ENCODE measurements at places on chromosomes 2 and 18.

- DNase-seq = no peak
These were observed 41.2 kb downstream of the GBX2 start for GRCh38 chr2:236127010-236127409.

DNA sequence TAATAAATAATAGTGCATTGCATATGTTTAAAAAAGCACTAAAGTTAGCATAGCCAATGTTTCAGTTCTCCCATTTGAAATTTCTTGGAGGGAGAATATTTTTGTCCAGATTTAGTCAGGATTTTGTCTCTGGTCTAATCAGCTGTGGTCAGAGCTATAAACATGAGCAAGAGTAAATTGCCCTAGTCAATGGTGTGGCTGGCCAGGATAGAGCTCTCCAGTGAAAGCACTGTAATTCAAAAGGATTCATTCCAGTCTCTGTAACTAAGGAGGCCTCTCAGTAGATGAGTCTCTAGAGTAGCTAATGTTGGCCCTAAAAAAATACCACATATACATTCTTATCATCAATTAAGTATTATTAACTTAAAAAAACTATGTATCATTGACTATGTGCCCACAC is 241.6 kb downstream of the CDCA7 start:
- no peak for DNase-seq

DNA sequence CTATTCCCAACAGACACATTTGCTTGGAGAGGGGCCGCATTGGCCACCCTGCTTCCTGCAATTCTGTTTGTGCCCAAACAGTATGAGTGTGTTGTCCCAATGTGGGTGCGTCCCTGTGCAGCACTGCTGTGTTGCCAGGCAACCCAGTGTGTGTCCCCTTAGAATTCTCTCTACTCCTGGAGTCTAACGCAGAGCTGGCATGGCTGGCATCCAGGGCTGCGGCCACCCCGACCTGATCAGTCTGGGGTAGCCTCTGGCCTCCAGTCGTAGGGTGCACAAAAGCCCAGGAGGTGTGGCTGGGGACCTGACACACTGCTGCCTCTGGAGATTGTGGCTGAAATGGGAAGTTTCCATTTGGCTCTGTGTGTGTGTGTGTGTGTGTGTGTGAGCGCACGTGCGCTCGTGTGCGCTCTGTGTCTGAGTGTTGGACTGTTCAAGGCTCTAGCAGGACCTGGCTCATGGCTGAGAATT is 48.0 kb downstream of the TEX44 start:
- DNase-seq = no peak

GRCh38 chr18:49652881-49653724 is 91.2 kb downstream of the LIPG start:
- no peak for DNase-seq

DNA sequence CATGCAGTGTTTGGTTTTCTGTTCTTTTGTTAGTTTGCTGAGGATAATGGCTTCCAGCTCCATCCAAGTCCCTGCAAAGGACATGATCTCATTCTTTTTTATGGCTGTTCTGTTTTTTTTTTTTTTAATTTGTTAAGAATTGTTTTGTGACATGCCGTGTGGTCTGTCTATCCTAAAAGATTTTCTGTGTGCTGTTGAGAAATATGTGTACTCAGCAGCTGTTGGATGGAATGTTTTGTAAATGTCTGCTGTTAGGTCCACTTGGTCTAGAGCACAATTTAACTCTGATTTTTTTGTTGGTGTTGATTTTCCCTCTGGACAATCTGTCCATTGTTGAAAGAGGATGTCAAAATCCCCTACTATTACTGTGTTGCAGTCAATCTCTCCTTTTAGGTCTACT is 80.4 kb upstream of the WDR75 start:
- no peak for DNase-seq

DNA sequence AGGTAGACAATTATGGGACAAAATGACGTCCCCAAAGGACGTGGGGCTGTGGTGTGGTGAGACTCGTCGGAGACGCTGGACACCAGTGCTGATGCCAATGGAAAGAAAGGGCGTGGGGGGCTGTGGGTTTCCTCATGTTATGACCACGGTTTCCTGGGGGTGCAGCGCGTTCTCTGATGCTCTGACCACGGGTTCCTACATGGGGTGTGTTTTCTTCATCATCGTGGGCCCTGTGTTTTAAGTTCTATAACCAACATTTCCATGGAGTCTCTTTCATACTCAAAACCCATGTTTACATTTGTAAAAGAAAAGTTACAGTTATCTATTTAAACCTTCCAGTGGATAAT is 141.6 kb downstream of the RTP5 start:
- DNase-seq = no peak

DNA sequence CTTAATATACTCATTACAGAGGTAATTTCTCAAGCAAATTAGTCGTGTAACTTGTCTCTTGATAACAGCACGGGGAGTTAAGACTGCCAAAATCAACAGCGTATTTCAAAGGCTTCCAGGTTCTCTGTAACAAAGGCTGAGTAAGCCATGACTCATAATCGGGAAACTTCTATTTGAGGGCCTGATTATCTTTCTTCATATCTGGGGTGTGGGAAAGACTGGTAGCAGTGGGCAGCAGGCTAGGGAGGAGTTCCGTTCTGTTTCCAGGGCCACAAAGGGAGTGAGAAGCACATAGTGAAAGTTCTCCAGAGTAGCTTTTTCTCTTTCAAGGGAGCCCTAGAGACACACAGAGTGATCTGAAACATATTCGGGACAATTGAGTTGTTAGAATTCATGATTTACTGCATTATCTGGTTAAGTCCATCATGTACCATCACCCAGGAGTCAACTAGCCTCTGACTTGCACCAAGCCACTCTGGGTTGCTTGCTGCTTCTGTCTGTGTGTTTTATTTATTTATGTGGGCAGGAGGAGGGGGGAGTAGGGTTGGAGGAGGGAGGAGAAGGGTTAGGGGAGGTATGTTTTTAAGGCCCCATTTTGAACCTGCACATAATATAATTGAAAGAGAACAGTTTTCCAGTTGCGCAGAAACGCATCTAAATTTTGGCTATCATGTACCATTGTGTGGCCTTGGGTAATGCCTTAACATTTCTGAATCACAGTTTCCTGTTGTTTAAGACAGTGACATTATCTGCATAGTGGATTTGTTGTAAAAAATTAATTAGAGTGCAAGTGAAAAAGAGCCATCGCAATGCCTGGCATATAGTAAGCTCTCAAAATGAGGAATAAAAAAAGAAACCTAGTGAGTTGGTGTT is 80.5 kb upstream of the ITPRID2 start:
- no peak for DNase-seq

DNA sequence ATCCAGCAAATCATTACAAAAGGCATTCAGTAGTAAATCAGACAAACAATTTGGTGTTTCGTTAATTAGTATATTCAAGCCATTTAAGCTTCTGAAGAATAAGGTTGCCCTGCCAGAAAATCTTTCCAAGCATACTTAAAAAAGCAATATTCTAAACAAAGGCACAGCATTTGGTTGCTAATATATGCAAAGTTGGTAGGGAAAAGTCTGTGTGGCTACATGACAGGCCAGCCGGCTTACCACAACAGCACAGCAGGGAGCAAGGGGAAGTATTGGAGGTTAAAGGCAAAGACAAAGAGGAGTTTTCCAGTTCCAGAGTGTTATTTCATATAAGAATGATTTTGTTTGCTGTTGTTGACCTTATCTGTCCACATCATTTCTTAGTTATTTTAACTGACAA is 282.3 kb downstream of the MBD5 start:
- DNase-seq = no peak

GRCh38 chr2:16281451-16282335 is 341.3 kb downstream of the MYCN start:
- no peak for DNase-seq

DNA sequence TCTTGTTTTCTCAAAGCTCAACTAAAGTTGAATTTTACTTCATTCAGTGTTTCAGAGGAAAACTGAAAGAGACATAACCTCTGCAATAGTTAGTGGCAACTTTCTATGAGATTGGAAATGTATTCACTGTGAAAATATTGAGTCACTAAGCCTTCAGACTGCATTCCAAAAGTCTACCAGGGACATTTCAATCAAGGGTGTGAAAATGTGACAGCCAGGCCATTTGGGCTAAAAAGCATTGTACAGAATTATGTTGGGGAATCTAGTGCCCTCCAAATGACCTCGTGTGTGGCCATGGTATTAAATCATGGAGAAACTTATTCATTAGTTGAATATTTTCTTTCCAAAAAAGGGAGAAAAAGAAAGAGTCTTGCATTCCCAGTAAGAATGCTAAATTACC is 251.9 kb downstream of the GRB14 start:
- DNase-seq = no peak

- no peak for DNase-seq
These were observed 409.3 kb downstream of the GALR1 start for GRCh38 chr18:77658751-77659448.

GRCh38 chr18:52636536-52636935 is 296.5 kb downstream of the DCC start:
- DNase-seq = no peak

GRCh38 chr2:45344071-45344470 is 267.0 kb downstream of the SRBD1 start:
- DNase-seq = no peak

GRCh38 chr2:48134704-48135103 is 228.4 kb upstream of the FBXO11 start:
- DNase-seq = no peak

DNA sequence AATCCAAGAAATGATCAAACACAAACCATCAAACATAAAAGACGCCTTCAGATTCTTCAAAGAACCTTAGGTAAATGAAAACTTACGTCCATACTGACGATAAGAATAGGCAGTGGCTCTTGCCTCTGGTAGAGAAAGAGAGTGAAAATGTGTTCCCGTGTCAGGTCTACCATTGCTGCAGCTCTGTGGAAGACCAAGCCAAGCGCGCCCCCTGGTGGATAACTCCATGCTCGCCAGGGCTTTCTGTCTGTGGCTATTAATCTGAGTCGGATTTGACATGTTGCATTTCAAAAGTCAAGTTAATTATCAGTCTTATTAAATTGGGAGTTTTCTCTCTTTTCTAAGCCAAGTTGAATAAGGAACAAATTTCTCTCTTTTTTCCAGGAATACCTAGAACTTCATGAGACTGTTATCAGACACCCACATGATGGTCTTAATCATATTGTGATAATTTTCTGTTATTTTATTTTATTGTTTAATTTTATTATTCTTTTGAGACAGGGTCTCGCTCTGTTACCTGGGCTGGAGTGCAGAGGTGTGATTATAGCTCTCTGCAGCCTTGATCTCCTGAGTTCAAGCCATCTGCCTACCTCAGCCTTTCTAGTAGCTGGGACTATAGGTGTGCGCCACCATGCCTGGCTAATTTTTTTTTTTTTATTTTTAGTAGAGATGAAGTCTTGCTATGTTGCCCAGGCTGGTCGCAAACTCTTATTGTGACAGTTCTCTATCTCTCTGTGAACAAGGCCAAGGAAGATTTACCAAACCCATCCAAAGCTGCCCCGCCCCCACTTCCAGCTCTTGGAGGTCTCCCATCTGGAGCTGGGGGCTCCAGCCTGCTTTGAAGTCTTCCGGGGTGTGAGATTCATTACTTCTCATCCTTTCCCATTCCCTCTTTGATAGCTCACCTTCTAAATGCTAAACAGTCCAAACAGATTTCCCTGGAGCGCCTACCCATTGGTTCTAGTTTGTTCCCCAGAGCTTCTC is 15.8 kb upstream of the ZAP70 start:
- DNase-seq = no peak

- no peak for DNase-seq
These were observed 12.4 kb downstream of the UGGT1 start for GRCh38 chr2:128103407-128103806.

DNA sequence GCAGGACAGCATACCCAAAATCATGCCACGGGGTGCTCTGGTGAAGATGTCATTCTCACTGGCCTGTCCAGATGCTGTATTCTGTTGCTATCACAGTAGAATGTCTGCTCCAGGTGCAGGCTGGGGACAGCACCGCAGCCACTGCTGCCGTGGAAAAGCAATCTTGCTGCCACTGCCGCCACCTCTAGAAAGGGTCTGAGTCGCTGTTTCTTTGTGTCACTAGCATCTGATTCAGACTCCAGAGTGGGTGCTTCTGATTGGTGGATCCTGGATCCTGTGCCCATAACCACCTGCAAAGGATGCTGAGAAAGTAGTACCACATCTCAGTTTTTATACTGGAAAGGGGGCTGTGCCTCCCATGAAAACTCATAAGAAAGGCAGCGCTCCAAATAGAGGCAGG is 45.3 kb upstream of the CTLA4 start:
- no peak for DNase-seq

- no peak for DNase-seq
These were observed 3.5 kb downstream of the SNRNP200 start for GRCh38 chr2:96301865-96302264.

Data from cortex of kidney (tissue), 1 donor.